Effector memory CD8-positive, alpha-beta T cell (primary cell): ENCODE measurements at places on chromosomes 16 and 17.

DNA sequence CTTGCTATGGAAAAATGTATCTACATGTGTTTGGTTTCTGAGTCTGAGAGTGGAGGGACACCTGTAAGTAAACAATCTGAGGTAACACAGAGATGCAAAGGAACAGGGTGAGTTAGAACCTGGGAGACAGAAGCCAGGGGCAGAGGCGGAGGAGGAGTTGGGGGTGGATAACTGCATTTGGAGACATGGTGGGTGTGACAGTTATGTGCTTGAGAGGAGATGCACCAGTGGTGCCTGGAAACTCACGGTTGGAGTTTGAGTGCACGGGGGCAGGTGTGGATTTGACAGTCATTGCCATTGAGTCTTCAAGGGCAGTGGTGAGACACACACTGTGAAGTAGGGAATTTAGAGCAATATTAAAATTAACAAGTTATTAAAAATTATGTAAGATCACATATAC, 6.5 kb downstream of the NUP93 start:
- DNase-seq = no peak

GRCh38 chr17:1829216-1829591, 498 bp downstream of the SMYD4 start:
- DNase-seq = no peak

DNA sequence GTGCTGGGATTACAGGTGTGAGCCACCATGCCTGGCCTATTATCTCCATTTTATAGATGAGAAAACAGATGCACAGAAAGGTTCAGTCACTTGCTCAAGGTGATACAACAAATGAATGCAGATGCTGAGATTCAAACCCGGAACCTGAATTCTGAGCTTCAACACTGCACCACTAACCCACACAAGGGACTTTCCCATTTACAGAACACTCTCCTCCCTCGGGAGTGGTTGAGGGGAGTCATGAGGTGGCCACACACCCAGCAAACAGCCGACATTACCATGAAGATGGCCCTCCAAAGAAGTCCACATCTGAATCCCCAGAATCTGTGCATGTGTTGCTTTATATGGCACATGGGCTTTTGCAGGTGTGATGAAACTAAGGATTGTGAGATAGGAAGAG, 9.1 kb downstream of the BCL7C start:
- DNase-seq = no peak

- DNase-seq = no peak
Observed at GRCh38 chr16:20614186-20615141, 38.3 kb upstream of the ACSM2B start.

DNA sequence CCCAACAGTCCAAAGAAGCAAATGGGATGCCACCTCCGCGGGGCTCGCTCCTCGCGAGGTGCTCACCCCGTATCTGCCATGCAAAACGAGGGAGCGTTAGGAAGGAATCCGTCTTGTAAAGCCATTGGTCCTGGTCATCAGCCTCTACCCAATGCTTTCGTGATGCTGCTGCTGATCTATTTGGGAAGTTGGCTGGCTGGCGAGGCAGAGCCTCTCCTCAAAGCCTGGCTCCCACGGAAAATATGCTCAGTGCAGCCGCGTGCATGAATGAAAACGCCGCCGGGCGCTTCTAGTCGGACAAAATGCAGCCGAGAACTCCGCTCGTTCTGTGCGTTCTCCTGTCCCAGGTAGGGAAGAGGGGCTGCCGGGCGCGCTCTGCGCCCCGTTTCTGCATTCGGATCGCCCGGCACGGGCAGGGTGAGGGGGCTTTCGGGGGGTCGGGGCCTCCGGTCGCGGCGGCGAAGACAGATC, at the start of gene CDH13:
CDH13 (plus strand) TSS at position 179 of the 471 bp plus-strand sequence.
- DNase-seq = no peak

GRCh38 chr16:12572316-12572985, 231.2 kb downstream of the CPPED1 start:
- DNase-seq = no peak

GRCh38 chr17:27513849-27514248, 57.6 kb downstream of the KSR1 start:
- no peak for DNase-seq

DNA sequence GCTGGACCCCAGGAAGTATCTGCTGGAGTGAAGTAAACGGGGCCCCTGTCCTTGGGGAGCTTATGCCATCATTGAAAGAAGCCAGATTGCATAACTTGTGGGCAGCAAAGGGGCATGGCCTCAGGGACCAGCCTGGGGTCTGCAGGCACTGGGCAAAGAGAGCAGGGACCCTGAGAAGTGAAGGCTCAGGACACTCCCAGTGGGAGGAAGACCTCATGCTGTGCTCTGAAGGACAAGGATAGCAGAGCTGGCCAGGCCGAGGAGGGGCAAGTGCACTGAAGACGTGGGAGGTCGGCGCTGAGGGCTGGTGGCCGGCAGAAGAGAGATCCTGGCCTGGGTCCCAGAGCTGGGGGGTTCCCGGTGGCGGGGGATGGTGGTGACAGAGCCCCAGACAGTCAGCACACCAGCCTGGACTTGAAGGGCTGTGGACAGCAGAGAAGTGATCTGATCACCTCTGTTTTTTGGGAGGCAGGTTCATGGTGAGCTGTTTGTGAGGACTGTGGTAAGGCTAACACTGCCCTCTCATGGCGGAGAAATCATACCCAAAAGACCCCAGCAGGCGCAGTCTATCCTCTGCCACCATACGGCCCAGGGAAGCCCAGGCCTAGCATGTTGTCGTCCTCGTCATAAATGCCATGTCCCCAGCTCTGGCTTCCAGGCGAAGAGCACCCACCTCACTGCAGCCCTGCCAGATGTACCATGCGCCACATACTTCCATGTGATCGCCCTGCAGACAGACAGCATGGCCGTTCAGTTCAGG, 7.1 kb upstream of the CNP start:
- no peak for DNase-seq

DNA sequence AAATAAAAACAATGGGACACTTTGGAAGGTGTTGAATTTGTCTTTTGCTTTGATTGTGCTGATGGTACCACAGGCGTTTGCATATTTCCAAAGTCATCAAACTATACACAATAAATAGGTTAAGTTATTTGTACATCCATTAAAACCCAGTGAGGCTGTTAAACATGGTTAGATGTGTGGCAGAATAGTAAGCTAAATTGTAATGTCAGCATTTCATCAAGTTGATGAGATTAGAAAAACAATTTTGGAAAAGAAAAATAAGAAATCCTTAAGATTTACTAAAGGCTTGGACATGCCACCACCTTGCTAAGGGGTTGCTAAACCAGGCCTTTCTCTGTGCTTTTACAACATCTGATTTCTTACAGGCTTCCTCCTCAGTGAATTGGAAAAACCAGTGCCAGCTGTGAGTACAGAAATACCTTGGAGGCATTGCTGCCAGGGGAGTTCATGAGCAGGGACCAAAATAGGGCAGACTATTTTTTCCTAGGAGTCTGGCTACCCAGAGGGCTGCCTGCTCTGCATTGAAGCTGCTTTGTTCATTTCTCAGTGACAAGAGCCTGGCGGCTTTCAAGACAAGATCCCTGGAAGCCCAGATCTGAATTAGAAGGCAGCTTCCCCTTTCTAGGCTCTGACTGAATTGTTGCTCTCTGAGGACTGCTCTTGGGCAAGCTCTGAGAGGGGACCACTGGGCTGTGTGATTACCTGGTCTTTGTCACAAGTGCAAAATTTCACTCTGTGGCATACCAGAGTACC, 43.4 kb upstream of the CA10 start:
- no peak for DNase-seq

- DNase-seq = no peak
Observed at GRCh38 chr17:56918916-56919315, 5.1 kb upstream of the TRIM25 start.

DNA sequence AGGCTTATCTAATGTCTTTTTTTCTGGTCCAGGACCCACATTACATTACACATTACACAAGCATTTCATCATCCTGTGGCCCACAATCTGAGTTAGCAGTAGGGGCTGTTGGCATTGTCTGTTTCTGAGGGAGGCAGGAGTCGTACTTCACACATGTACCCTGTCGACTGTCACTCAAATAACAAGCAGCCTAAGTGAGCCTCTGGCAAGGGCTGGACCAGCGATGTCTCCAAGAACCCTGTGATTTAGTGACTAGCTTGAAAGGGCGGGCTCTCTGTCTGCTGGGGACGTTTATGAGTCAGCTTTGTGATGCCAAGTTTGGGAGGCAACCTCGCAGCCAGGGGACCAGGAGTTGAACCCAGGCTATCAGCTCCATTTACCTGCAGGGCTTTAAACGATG, 251.4 kb downstream of the HS3ST3B1 start:
- DNase-seq = no peak

- no peak for DNase-seq
Observed at GRCh38 chr17:39763051-39763820, 25.5 kb downstream of the GRB7 start.

GRCh38 chr17:60645918-60646523, 31.6 kb upstream of the BCAS3 start:
- DNase-seq = no peak

GRCh38 chr16:67486805-67487204, 3.5 kb upstream of the AGRP start:
- DNase-seq = no peak

DNA sequence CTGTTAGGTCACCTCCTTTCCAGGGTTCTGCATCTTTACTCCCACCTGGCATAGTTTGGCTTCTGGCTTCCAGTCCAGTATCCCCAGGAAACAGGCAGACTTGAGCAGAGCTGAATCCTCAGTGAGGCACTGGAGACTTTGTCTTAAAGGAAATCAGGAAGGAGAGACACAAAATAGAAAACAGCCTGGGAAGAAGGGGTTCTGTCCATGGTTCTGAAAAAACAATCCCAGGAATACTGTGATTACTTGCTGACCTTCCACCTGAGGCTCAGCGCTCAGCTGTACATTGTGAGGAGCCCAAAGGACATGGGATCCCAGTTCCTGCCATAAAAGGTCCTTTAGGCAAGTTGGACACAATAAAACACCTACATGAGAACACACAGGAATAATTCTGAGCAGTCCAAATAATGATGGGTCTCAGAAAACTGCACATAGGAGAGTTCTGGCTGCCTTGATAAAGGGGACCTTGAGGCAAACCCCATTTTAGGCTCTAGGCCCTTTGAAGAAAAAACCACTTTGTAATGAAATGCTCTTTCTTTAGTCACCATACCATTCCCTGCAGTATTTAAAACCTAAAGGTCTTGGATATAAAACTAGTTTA, 81.4 kb upstream of the CRHR1 start:
- DNase-seq = no peak

- no peak for DNase-seq
Observed at GRCh38 chr16:80203821-80204220, 337.0 kb upstream of the DYNLRB2 start.

DNA sequence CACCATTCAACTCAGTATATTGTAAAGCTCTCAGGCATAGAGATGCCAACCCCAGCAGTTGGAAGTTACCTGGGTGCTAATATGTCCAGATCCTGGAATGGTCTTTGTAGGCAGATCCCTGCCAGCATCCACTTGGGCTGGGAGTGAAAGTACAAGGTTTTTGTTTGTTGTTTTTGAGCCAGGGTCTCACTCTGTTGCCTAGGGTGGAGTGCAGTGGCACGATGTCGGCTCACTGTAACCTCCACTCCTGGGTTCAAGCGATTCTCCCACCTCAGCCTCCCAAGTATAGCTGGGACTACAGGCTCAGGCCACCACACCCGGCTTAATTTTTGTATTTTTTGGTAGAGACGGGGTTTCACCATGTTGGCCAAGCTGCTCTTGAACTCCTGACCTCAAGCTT, 177.6 kb downstream of the IRF8 start:
- no peak for DNase-seq

- DNase-seq = no peak
Observed at GRCh38 chr17:47800686-47801085, 20.9 kb downstream of the OSBPL7 start.

DNA sequence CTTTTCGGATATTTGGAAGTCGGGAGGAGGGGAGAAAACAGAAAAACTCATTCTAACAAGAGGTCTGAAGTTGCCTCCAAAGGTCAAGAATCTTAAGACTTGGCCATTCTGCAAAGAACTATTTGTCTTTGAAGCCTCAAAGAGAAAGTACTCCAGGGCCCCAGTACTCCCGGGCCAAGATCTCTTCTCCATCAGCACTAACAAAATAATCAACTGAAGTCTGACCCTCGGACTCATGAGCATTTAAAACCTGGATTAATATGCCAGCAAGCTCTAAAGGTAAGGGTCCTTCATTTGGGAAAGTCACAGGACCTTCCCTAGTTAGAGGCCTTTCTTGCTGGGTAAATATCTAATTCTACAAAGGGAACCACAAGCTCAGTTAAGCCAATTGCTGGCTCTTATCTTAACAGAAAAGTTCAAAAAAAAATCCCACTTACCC, 4.5 kb downstream of the AXIN2 start:
- no peak for DNase-seq

- DNase-seq = no peak
Observed at GRCh38 chr17:6528557-6528956, 27.8 kb downstream of the PITPNM3 start.

GRCh38 chr17:17810084-17810894, 26.5 kb downstream of the SREBF1 start:
- no peak for DNase-seq

- no peak for DNase-seq
Observed at GRCh38 chr17:35588196-35588920, 1.2 kb downstream of the AP2B1 start.

GRCh38 chr16:11857161-11857560, 5.8 kb upstream of the RSL1D1 start:
- DNase-seq = no peak

DNA sequence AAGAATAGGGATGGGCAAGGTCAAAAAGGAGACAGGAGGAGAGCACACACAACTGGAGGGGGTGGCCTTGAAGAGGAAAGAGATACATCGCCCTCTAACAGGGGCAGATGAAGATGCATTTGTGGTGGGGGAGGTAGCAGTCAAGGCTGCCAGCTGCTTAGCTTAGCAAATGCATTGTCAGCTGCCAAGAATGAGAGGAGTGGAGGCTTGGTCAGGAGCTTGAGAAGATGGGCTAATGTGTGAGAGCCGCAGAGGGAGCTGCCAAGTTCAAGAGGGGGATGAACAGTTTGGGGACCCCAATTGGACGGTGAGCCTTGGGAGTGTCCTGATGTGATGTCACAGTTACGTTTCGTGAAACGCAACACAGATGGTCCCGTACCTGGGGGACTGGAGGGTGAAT, 28.9 kb upstream of the GNA13 start:
- no peak for DNase-seq

GRCh38 chr16:67992661-67993206, 6.5 kb downstream of the DPEP2 start:
- no peak for DNase-seq

DNA sequence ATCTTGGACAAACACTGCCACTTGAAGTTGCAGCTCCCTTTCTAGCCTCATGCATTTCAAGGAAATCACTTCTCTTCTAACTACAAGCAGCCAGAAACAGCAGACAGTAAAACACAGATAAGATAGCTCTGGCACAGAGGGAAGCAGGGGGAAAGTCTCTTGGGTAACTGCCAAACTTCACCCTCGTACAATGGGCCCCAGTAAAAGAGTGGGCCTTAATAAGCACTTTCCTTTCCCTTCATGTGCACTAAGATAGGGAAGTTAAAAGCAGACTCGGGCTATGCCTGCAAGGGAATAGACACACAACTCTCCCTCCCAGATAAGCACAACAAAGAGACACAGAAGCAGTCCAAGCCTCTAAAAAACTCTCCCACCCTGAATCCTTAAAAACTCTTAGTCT, 4.2 kb upstream of the KRTAP4-5 start:
- no peak for DNase-seq
